ENCODE measurements at places on chromosomes 6 and 20. TPM values are rescaled to one million over a fixed set of nuclear protein-coding genes. Genes with fewer than 3 reads are reported as not detected.

OPN5 gene
- not detected for total RNA-seq

PAK5 gene
- not detected for total RNA-seq

HLA-DOB gene
- total RNA-seq: 0.12 TPM

HLA-DQB2 gene
- not detected for total RNA-seq

SMPD2 gene
- 8.3 TPM for total RNA-seq

USP49 gene
- total RNA-seq: 2.9 TPM

GPR63 gene
- total RNA-seq: 0.44 TPM

ALDH8A1 gene
- not detected for total RNA-seq

THEMIS gene
- total RNA-seq: not detected

HDGFL1 gene
- total RNA-seq: not detected

AARS2 gene
- 25.7 TPM for total RNA-seq

MOG gene
- total RNA-seq: not detected

TREM2 gene
- not detected for total RNA-seq

PPP1R3D gene
- total RNA-seq: 6.6 TPM

JAG1 gene
- 12.9 TPM for total RNA-seq

SLC17A2 gene
- not detected for total RNA-seq

SEC23B gene
- 87.4 TPM for total RNA-seq

FOXA2 gene
- 1.00 TPM for total RNA-seq

MYLK2 gene
- 0.44 TPM for total RNA-seq

LY6G6F gene
- total RNA-seq: not detected

SLC35A1 gene
- total RNA-seq: 15.9 TPM

POM121L2 gene
- not detected for total RNA-seq

FAM83B gene
- total RNA-seq: 0.12 TPM
